ENCODE measurements at places on chromosomes 7 and 10.

GRCh38 chr7:155983176-155983815, 171.0 kb upstream of the SHH start:
- DNase-seq = no peak

DNA sequence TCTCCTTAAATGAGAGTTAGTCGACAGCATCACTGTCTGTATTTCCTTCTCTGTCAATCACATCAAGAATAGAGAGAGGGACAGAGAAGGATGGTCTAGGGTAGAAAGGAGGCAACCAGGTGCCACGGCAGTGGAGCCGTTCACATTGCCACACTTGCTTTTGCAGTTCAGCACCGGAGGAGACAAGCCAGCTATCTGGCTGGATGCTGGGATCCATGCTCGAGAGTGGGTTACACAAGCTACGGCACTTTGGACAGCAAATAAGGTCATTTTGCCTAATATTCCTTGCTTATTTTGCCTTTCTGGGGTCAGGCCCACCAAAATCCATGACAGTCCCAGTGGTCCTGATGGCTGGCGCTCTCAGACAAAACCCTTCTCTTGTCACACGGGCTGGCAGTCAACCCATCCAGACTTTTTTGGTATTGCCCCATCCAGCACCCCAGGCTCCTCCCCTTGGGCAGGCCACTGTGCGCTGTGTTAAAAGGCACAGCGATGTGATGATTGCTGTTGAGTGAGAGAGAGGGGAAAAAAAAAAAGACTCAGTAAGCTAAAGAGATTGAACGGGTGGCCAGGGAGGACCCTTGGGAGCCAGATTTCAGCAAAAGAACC, 8.4 kb downstream of the CPA2 start:
- no peak for DNase-seq

DNA sequence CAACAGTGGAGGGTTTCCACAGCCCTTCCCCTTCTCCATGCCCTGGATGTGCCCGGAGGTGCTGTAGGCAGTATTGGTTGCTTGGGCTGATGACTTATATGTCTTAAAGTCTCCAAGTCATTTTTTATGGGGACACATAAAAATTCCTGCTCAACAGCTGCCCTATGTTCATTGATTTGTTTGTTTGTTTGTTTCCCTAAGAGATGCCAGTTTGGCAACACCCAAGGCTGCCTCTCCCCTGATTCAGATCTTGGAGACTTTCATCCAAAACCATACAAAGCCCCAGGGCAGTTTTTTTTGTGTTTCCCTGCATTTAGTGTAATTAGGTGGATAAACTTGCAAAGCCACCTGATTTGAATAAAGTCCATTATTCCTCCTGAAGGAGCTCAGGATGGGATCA, 115.3 kb downstream of the PLPP4 start:
- DNase-seq = no peak

GRCh38 chr10:6347391-6347951, 144.7 kb downstream of the PFKFB3 start:
- DNase-seq = no peak

GRCh38 chr10:62379394-62379793, 5.2 kb downstream of the ZNF365 start:
- no peak for DNase-seq

GRCh38 chr7:55524558-55525310, 47.6 kb downstream of the VOPP1 start:
- no peak for DNase-seq

DNA sequence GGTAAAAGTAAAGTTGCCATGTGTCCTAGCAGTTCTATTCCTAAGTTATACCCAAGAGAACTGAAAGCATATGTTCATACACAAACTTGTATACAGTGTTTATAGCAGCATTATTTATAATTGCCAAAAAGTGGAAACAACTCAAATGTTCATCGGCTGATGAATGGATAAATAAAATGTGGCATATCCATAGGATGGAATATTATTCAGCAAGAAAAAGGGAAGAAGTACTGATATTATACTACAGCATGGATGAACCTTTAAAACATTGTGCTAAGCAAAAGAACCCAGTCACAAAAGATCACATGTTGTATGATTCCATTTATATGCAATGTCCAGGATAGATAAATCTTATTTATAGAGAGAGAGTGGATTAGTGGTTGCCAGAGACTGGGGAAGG, 68.9 kb downstream of the NRF1 start:
- no peak for DNase-seq

DNA sequence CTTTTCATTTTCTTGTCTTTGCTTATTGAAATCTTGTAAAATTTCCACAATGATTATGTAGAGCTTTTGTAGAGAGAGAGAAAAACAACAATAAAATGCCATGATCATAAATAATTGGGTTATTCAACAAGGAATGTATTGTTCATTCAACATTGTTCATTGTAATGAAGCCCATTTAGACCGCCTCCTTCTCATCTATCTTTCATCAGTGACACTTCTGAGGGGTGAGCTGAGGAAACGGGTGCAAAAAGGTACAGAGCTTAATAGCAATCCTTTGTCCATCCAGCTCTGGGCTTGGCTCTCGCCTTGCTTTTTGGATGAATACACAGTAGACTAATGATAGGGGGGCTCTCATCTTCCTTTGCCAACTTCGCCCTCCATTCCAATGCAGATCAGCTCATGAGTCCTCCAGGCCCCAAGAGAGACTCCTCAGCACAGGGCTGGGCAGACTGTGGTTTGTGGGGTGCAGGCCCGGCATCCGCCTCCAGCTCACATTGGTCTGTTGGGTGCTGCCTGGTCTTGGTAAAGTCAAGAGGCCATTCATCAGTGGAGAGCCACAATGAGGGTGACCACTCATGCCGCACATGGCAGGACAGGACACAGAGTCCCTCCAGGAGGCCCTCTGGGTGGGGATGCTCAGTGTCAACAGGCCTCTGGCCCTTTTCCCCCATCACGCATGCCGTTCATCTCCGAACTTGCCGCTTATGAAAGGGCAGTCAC, 17.9 kb upstream of the PPA1 start:
- DNase-seq = no peak

DNA sequence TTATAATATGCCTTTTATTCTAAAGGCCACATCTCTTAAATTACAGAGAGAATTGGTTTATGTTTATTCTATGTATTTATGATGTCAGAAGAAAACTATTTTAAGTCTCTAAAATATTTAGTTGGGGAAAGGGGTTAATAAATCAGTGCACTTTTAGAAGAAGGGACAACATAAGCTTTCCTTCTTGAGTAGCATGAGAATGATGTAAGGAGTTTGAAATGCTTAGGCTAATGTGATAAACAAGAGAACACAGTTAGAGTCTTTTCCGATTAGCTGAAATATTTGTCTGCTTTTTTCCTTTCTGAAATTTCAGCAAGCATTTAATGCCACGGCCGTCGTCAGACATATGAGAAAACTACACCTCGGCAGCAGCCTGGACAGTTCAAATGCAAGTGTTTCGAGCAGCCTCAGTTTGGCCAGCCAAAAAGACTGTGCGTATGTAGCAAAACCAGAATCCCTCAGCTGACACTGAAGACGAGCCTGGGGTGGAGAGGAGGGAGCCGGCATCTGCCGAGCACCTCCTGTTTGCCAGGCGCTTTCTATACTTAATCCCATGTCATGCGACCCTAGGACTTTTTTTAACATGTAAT, 176.2 kb downstream of the CCDC3 start:
- DNase-seq = no peak

- no peak for DNase-seq
Measured at GRCh38 chr7:126819197-126819484, 433.6 kb downstream of the GRM8 start.

DNA sequence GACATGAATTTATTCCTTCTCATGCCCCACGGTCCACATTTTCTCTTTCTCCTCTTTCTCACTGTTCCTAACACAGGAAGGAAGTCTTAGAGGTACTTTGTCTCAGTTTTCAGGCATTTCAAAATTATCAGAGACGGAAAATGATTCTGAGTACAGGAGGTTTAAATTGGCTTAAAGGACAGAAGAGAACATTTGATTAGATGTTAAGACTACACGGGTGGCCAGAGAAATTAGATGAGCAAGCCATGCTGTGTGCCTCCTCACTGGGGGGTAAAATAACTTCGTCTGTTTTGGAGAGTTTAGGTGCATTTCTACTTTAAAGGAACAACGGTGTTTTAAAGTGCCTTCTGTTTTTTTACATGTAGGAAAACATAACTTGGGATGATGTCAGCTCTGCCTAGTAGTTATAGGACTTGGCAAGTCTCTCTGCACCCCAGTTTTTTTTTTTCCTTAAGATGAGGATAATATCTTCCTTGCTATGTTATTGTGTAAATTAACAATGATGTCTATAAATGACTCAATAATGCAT, 66.9 kb downstream of the MCMBP start:
- no peak for DNase-seq

DNA sequence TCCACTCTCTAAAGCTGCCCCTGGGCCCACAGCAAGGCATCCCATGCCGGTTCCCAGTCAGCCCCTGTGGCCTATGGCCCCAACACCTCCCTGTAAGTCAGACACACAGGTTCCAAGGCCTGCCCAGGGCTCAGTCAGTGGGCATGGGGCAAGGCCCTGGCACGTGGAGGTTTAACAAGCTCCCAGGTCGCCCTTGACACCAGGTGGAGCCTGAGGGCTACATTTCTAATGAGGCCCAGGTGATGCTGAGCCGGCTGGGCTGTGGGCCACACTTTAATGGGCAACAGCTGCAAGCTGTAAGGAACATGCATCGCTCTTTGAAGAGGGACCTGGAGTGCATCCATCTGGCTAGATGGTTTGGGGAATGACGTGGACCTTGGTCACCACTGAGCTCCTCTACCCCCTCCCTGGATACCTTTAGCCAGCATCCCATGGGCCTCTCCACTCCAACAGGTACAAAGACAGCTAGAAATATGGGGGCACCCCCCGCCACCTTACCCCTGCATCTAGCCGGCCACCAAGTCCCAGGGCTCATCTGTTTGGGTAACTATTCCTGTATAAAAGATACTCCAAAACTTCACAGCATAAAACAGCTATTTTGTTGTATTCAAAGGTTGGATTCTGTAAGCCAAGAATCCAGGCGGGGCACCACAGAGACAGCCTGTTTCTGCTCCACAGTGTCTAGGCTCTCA, 122.5 kb downstream of the OAT start:
- no peak for DNase-seq

GRCh38 chr10:58868736-58869435, 307.6 kb upstream of the PHYHIPL start:
- no peak for DNase-seq

DNA sequence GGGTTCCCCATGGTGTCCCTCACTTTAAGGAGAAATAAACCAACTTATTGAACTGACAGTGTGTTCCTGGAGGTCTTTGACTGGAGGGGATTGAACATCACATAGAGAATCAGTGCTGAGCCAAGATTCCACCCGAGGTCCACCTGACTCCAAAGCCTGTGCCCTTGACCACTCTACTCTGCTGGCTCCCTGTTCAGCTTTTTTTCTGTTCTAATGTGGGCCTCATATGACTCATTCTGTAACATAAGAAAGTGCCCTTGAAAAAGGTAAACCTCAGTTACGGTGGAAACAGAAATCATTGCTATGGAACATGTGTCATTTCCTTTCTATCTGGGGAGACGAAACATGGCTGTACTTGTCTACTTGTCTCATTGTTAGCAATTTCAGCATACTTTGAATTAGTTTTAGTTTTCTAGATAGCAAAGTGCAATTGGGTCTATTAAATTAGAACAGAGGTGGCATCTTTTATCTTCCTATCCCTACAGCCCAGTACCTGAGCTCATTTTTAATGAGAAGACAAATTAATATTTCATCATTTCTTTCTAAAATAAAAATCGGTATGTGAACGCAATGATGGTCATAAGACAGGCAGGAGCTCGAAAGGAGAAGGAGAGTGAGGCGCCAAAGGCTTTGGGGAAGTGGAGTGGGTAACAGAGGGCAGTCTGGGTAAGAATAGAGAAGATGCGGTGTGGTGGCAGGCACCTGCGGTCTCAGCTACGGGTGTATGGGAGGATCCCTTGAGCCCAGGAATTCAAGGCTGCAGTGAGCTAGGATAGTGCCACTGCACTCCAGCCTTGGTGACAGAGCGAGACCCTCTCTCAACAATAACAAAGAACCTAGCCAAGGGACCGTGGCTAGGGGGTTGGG, 1.5 kb downstream of the GSDME start:
- DNase-seq = no peak

DNA sequence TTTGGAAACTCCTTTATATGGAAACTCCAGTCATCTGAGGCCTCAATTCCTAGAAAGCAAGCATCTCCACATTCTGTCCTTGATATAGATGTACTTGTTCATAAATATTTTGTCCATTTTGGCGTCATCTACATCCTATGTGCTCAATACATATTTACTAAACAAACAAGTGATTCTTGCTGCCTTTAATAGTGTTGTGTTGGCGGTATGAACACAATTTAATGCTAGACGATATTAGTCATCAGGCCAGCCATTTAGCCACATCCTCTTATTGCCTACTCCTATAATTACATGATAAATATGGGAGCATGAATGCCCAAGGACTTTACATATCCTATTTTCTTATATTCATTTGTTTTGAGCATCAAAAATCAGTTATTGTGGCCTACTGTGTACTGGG, 18.5 kb upstream of the IFRD1 start:
- DNase-seq = no peak

DNA sequence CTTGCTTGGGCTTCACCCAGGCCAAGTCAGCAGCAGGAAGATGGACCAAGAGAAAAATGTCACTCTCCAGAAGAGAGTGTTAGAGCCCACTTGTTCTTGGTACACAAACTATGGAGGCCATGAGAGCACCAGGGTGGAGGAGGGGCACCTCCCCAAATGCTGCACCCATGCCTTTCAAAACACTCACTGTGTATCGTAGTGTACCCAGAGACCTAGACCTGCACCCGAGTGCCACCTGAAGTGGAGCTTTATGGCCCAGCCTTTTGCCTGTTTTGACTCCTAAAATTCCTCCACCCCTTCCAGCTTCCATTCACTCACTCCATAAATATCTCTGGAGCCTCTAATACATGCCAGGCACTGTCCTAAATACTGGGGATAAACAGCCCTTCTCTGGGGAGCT, 5.0 kb downstream of the SFTPD start:
- no peak for DNase-seq

- DNase-seq = no peak
Measured at GRCh38 chr10:61921143-61921542, 19.6 kb downstream of the ARID5B start.

DNA sequence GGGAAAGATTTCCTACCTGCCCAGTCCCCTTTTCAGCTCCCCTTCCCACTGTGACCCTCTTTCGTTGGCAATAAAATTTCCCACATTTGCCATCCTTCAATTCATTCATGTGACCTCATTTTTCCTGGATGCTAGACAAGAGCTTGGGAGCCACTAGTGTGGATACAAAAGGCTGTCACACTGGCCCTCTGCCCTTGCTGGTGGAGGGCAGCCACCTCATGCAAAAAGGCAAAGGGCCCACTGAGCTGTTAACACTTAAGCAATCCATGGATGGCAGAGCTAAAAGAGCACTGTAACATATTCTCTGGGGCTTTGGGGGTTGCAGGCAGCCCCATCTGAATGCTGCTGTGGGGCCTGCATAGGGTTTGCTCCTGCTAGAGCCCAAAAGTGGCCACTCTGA, 315.1 kb downstream of the NEBL start:
- DNase-seq = no peak

- DNase-seq = peak; percentile 61
Measured at GRCh38 chr10:35563261-35563891, 41.8 kb upstream of the GJD4 start.

- DNase-seq = no peak
Measured at GRCh38 chr7:130894909-130895750, 161.1 kb upstream of the KLF14 start.

Measured in liver (tissue), 10 donors.